ENCODE measurements at places on chromosomes 13 and 19.

GRCh38 chr19:41531438-41532311 lies 44.3 kb upstream of the CEACAM21 start:
- DNase-seq: peak; percentile 50

- DNase-seq: peak; percentile 52
These were observed 627 bp downstream of the LIN7B start for GRCh38 chr19:49114630-49115363.

- DNase-seq: peak; percentile 33
These were observed 284.4 kb upstream of the NBEA start for GRCh38 chr13:34657716-34658115.

DNA sequence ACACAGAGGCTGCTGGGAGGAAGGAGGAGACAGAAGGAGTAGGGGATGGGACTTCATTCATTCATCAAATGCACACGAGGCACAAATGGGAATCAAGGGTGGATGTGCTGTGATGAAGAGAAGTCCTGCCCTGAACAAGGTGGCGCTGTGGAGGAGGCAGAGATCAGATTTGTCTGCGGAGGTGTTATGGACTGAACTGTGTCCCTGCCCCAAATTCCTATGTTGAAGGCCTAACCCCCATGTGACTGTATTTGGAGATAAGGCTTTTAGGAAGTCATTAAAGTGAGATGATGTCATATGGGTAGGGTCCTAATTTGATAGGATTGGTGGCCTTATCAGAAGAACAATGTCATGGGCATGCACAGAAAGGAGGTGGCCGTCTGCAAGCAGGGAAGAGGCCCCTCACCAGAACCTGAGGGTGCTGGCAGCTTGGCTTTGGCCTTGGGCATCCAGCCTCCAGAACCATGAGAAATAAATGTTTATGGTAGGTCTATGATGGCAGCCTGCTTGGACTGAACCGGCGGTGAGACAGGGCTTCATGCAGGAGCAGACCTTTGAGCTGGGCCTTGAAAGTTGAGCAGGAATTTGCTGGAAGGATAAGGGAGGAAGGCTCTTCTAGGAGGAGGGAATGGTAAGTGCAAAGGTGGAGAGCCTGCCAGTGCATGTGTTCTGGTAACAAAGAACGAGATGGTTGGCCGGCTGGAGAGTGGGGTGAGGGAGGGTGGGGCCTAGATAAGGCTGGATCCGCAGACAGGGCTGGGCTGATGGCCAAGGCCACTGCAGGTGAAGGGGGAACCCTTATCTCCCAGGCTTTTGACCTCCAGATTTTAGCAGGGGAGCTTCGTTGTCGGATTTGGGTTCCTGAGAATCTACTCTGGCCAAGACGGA lies 2.7 kb upstream of the CEBPA start:
- no peak for DNase-seq

DNA sequence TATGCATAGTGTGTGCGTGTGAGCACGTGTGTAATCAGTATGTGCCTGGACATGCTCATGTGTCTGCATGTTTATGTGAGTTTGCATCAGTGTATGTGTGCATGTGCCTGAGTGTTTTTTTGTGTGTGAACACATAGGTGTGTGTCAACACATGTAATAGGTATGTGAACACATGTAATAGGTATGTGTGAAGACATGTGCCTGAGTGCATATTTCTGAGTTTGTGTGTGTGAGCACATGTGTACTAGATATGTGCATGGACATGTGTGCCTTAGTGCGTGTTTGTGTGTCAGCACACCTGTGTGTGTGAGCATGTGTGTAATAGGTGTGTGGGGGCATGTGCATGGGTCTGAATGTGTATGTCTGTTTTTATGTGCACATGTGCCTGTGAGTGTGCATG lies 7.4 kb downstream of the SPPL2B start:
- DNase-seq: no peak

DNA sequence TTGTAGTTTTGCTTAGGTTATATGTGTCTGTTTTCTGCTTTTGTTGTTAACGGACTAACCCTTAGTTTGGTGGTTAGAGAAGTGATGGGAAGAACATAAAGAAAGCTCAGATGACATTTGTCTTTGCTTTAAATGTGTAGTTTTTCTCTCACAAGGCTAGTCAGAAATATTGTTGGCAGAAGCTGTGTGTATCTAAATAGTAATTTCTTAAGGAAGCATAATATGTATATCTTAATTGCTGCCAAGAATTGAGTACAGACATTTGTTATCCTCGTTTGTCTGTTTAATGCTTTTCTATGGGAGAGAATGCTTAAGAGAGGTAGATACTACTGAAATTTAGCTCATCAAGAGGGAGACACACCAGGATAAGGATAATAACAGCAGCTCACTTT lies 2.7 kb downstream of the RGCC start:
- DNase-seq: no peak

Data from foreskin fibroblast (primary cell).